ENCODE measurements at places on chromosomes 5 and 9.

- DNase-seq: no peak
Observed at GRCh38 chr5:73626814-73627313, 868 bp downstream of the ARHGEF28 start.

GRCh38 chr5:149282027-149282965 lies 10.6 kb downstream of the AFAP1L1 start:
- no peak for DNase-seq

DNA sequence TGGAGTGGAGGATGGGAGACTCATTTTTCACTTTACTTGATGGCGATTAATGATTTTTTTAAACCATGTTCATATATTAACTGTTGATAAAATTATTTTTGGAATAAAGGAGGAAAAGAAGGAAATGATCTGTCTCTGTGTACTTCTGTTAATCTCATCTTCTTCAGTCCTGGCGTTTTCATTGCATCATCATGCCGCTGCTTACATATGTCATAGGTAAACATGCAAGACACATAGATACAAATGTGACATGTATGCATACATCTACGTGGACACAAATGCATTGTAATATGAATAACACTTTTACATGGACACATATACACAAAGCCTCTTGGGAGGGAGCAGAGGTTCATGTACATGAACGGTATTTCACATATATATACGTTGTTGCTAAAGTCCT lies 10.0 kb downstream of the TMEM174 start:
- DNase-seq: no peak

GRCh38 chr9:36868586-36869282 lies 165.3 kb downstream of the PAX5 start:
- DNase-seq: no peak
